ENCODE measurements at places on chromosomes 16 and 17.

GRCh38 chr16:89013692-89014402 lies 36.8 kb upstream of the CBFA2T3 start:
- no peak for DNase-seq

DNA sequence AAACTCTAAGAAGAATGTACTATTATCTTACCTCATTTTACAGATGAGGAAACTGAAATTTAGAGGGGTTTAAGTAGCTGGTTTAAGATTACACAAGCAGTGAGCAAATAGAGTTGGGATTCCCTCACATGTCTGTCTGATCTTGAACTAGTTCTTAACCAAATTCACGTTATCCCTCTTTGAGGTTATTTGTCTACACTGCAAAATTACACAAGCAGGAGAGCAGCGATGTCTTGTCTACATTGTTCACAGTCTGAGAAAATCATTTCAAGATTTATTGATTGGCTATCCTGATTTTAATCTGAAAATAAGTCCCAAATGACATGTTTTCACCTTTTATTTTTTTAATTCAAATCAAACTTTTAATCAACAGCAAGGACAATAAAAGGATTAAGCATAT lies 56.9 kb downstream of the SOX9 start:
- no peak for DNase-seq

DNA sequence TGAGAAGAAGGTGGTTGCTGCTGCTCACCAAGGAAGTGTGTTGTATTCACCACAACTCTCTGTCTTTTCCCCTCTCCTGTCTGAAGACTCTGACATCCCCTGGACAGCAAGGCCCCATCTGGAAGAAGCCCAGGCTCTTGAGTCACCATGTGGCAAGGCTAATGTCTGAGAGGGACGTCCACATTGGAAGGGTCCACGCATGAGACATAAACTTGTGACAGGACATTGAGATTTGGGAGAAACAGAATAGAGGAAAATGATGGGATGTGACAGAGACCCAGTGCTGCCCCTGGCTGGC lies 176.5 kb downstream of the IRF8 start:
- DNase-seq = no peak

DNA sequence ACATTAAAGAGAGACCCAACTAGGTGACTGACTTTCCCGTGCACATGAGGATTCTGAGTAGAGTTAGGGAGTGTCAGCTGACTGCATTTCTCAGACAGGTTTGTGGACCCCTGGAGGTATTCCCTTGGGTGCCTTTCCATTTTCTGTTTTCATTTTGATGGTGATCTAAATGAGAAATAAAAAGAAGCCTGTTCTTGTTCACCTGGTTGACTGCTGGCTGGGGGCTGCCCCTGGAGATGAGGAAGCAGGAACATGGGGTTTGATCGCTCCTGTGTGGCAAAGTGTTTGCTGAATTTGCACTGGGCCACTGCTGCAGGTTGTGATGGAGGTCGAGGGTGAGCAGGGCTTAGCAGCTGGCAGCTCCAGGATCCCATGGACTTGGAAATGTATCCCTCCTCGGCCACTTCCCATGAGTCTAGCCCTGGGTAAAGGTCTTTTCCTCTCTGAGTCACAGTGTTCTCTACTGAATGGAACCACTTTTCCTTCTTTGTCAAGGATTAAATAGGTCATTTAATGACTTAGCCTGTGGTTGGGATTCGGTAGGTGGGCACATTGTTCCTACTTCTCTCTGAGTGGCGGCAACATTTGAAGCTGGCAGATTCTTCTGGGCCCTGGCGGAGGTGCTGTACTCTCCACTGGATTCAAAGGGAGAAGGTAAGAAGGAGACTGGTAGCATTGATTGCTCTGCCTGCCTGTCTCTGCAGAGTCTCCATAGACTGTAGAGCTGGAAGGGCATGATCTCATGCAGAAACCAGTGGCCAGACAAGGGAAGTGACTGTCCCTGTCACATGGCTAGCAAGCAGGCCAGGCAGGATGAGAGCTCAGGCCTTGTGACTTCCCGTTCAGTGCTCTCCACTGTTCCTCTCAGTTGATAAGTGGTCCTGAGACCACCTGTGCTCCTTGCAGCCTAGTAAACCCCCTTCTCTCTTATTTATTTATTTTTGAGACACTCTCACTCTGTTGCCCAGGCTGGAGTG lies 17.9 kb downstream of the SNX29 start:
- peak; percentile 29 for DNase-seq

DNA sequence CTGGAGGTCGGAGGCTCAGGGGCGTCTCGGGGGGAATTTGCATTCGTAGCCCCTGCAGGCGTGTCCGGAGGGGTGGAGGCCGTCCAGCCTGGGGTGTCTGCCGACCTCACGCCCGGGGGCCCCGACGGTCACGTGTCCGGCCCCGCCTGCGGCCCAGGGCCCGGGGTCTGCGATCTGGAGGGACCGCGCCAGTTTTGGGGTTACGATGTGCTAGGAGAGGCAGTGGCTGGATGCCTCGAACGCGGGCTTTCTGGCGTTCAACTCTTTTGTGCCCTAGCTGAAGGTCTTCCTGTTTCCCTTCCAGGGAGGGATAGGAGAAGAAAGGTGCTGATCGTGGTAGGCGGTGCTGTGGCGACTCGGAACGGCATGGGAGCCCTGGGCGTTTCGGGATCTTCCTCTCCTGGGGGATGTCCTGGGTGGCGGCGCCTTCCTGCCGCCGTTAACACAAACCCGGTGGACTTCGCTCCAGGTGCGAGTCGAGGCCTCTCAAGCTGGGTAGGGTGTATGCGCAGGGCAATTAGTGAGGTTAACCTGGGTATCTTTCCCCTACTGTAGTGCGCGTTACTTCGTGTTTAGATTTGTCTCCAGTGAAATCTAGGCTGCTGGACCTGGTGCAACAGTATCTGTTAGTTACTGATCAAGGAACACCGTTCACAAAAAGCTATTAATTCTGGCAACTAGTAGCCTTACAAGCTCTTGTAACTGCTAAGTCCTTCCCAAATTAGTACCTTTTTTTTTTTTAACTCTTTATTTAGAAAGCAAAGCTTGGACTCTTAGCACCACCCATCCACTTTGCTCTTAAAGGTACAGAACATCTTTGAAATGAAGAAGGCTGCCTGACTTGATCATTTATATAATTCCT lies 1.3 kb downstream of the AKAP1 start:
- DNase-seq = peak; percentile 30

DNA sequence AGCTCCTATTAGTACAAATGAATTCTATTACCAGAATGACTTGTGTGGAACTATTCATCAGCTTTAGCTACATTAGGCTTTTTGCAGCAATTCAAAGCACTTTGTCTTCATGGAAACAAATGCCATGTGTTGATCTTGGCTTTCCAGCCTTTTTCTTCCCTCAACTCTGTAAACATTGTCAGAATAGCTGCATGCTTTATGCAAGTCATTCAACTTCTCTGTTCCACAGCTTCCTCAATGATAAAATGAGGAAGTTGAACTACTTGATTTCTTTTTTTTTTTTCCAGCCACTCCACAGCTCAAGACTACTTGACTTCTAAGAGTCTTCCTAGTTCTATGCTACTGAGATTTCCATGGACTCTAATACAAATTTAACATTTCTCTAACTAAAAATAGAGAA lies 41.1 kb downstream of the KIAA0753 start:
- no peak for DNase-seq

- no peak for DNase-seq
Observed at GRCh38 chr16:23676924-23677480, 1.7 kb upstream of the PLK1 start.

GRCh38 chr17:60652454-60653247 lies 25.0 kb upstream of the BCAS3 start:
- no peak for DNase-seq

DNA sequence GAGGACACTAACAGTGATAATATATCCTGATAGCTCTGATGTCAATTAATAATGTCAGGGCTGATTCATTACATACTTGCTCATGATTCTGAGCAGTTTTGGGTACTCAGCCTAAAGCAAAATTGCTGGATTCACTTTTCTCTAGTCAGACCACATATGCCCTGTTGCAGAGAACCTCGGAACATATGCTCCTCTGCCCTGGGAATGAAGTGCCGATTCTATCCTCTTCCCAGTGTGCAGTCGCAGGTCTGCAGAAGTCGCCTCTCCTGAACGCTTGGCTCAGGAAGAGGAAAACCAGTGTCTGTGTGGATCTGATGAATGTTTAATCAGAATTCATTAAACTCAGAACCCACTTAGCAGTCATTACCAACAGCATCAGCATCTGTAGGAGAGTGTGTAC lies 34.5 kb downstream of the ABCC12 start:
- no peak for DNase-seq

DNA sequence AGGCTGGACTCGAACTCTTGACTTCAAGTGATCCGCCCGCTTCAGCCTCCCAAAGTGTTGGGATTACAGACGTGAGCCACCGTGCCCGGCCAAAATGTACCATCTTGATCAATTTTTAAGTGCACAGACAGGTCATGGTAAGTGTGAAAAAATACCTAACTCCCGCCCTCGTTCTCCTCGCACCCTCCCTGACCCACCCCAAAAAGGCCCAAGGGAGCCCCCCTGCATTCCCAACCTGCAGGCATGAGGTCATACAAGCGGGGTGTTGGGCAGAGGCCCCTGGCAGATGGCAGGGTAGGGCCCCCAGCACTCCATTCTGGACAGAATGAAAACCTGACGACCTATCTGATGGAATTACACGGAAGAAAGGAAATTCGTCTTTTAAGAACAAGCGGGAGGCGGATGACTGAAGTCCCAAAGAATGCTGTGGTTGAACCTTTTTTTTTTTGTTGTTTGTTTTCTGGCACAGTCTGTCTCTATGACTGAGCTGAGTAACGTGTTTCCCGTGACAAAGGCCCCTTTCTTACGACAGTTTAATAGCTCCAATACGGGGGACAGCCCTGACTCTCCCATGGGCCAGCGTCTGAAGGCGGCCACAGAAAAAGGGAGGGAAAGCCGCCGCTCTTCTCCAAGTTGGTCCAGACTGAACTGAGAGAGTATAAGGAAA lies 376.4 kb downstream of the SLC39A11 start:
- peak; percentile 97 for DNase-seq

GRCh38 chr17:42675965-42676423 lies 800 bp downstream of the PLEKHH3 start:
- DNase-seq = no peak

- DNase-seq = no peak
Observed at GRCh38 chr16:88070341-88070740, 119.1 kb downstream of the BANP start.

DNA sequence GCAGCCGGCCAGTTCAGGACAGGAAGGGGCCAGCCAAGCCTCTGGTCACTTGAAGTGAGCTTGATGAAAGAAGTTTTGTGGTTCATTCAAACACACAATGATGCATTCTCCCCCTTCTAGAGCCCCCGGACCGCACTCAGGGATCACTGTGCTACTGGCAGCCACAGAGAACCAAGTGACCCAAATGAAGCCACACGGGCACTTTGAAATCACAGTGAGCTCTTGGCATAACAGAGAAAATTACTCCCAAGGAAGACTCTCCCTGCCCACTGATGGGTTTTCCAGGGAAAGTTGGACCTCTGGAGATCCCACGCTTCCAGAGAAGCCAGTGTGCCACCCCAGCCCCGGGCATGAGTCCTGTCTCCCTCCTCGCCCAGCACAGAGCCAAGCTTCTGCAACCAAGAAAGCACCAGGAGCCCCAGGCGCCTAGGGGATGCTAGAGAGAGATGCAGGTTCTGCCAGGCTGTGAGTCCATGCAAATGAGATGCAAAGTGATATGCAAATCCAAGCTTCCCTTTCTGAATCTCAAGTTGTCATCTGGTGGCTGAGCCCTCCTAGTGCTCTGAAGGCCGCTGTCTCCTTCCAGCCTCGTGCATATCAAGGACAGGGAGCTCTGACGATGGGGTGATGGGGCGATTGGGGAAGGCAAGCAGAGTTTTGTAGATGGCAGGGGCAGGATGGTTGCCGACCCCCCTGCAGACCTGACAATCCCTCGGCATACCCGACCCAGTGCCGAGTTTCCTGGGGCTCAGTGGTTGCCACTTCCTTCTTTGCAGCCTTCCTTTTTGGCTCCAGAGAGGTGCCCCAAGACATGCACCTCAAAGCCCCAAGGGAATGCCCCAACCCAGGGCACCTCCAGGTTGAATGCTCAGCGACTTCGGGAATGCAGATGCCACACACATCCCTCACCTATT lies 59.7 kb upstream of the TNRC6C start:
- no peak for DNase-seq

DNA sequence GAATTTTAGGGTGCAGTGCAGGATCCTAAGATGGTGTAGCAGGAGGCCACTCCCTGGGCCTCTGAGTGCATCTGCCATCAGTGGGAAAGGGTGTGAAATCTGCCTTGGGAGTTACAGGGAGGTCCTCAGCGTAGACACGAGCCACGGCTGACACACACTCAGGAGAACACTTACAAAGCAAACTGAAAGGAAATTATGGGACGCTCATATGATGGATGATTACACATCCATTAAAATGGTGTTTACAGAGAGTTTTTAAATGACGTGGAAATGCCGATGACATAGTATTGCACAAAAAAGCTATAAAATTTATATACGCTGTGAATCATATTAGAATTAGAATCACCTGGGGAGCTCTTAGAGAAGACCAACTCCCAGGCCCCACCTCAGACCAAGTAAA lies 175.2 kb downstream of the CCDC182 start:
- DNase-seq = peak; percentile 32

DNA sequence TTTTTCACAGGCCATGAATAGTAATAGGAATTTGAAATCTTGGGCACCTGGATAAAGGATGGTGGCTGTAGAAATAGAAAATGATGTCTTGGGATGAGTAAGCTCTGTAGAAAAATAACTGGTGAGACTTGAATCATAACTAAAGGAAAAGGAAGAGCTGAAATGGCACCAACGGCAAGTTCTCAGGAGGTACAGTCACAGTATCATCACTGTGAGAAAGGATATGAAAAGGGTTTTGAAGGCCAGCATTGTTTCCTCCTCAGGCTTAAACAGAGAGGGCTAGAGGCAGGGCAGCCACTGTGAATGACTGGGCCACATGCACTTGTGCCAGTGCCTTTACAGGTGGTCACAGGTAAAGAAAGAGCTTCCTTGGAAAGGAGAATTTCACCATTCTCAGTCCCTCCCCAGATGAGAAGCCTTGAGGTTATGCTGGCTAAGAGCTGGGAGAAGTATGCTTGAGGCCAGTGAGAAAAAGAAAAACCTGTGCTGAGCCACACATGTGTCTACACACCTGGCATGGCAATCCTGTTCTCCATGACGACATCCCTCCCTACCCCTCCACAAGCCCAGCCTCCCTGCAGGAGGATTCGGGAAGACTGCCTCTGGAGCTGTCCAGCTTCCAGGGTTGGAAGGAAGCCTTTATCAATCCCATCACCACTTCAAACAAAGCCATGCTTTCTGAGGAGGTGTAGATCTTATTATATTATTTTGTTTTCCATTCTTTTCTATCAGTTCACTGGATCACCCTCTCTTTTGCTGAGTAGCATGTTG lies 3.8 kb upstream of the ANKFN1 start:
- DNase-seq = no peak

DNA sequence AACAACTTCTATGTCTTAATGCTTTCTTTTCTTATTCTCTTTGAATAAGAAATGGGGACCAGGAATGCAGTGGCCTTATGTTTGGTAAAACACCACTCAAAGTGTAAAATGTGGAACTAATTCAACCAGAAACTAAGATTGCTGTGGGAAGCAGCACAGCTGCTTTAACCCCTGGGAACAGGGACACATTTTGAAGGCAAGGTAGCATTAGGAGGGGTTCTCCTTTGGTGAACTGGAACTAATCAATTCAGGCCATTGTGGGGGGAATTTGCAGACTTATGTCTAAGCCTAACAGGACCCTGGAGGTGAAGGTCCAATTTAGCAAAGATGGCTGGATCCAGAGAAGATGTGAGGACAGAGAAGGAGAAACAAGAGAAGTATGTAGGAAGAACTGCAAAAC lies 256.1 kb downstream of the ZFHX3 start:
- no peak for DNase-seq

GRCh38 chr17:40058865-40059264 lies 3.9 kb upstream of the THRA start:
- no peak for DNase-seq

- no peak for DNase-seq
Observed at GRCh38 chr16:64826374-64826773, 295.5 kb downstream of the CDH11 start.
